Stimulated activated memory B cell treated with anti-CD40 and anti-IgM and Interleukin-4, amounts not matched to agents 10 μg/mL and 1 μg/mL and 100 μg/mL, for 72 hours (primary cell): ENCODE measurements at places on chromosomes 7 and 10.

- ATAC-seq, result peak; percentile 20
Measured at GRCh38 chr10:122301055-122301810, 30.1 kb downstream of the BTBD16 start.

DNA sequence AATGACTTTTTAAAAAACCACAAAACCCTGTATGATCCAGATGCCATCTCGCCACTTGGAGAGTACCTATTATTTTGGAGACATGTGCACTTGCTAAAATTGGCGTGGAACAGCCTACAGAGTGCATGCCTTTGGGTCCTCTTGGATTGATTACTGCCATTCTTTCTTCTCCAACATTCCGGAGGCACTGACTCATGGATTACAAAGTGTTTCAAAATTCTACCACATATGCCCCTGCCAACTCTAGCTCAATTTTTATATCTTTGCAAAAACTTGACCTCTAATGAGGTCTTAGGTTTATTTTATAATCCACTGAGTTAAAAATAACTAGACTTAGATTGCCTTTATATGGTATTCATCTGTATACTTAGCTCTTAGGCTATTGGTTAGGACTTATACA lies 55.8 kb upstream of the KIF5B start:
- no peak for ATAC-seq

- ATAC-seq, result no peak
Measured at GRCh38 chr7:91566402-91566732, 302.1 kb downstream of the FZD1 start.

GRCh38 chr10:103492655-103493261 lies 747 bp upstream of the NEURL1 start:
- no peak for ATAC-seq

DNA sequence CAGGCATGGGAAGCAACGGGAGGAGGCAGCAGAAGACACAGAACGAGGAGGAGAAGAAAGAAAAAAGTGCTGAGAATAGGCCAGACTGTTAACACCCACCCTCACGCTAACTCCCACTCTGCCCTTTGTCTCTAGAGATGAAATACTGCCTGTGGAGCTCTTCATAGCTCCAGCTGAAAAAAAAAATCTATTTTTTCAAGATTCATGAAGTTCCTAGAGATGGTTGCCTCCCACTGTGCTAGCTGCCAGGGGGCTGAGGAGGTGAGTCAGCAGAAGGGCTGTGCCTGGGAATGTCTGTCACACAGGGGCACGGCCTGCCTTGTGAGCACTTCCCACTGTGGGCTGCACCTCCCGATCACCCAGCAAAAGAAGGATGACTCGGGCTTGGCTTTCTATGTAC lies 144.5 kb downstream of the RNF216 start:
- ATAC-seq, result no peak
